ENCODE measurements at places on chromosomes 16 and 17. TPM values are rescaled to one million over a fixed set of nuclear protein-coding genes. Genes with fewer than 3 reads are reported as not detected.

ASPHD1 gene
- polyA plus RNA-seq: 0.86 TPM

CASKIN2 gene
- polyA plus RNA-seq: 26.6 TPM

AATK gene
- 3.9 TPM for polyA plus RNA-seq

TP53TG3 gene
- polyA plus RNA-seq: not detected

TMED6 gene
- 2.6 TPM for polyA plus RNA-seq
